ENCODE measurements at places on chromosomes 4 and X. TPM values are rescaled to one million over a fixed set of nuclear protein-coding genes. Genes with fewer than 3 reads are reported as not detected.

GRCh38 chr4:2273657-2274319 is 11.9 kb upstream of the MXD4 start:
- H3K27ac ChIP-seq: no peak overlapping the region
- DNase-seq: no peak
- no peak overlapping the region for H3K4me3 ChIP-seq
- H3K27me3 ChIP-seq: no peaks in the 10 kb centered on the region
- H3K36me3 ChIP-seq: no peaks in the 10 kb centered on the region

GRCh38 chr4:45033676-45034419 is 307.5 kb upstream of the GNPDA2 start:
- H3K4me3 ChIP-seq: no peak overlapping the region
- DNase-seq: no peak
- no peaks in the 10 kb centered on the region for H3K4me1 ChIP-seq
- no peak overlapping the region for H3K27ac ChIP-seq
- H3K36me3 ChIP-seq: no peaks in the 10 kb centered on the region
- no peaks in the 10 kb centered on the region for H3K27me3 ChIP-seq

The RADX gene
- not detected for total RNA-seq

- no peak overlapping the region for H3K27ac ChIP-seq
- peaks cover 4% of the 10 kb centered on the region for H3K4me1 ChIP-seq
- H3K27me3 ChIP-seq: no peaks in the 10 kb centered on the region
- H3K36me3 ChIP-seq: no peaks in the 10 kb centered on the region
- no peak overlapping the region for H3K4me3 ChIP-seq
These were observed 676.4 kb downstream of the PCDH18 start for GRCh38 chr4:136855886-136856285.

- no peaks in the 10 kb centered on the region for H3K27me3 ChIP-seq
- DNase-seq: peak; percentile 59
- H3K4me3 ChIP-seq: no peak overlapping the region
- H3K36me3 ChIP-seq: no peaks in the 10 kb centered on the region
These were observed 93.4 kb upstream of the MAMLD1 start for GRCh38 chrX:150269605-150270254.

The CSN1S1 gene
- total RNA-seq: not detected

The PYURF gene
- total RNA-seq: 69.1 TPM

GRCh38 chr4:69849297-69849696 is 10.6 kb downstream of the SULT1E1 start:
- peaks cover 8% of the 10 kb centered on the region for H3K4me1 ChIP-seq
- no peak overlapping the region for H3K27ac ChIP-seq
- DNase-seq: no peak
- H3K36me3 ChIP-seq: no peaks in the 10 kb centered on the region
- H3K27me3 ChIP-seq: peaks cover 17% of the 10 kb centered on the region

- peaks cover 8% of the 10 kb centered on the region for H3K36me3 ChIP-seq
- DNase-seq: no peak
- peaks cover 2% of the 10 kb centered on the region for H3K4me1 ChIP-seq
These were observed 101.3 kb downstream of the NYX start for GRCh38 chrX:41548411-41548810.

DNA sequence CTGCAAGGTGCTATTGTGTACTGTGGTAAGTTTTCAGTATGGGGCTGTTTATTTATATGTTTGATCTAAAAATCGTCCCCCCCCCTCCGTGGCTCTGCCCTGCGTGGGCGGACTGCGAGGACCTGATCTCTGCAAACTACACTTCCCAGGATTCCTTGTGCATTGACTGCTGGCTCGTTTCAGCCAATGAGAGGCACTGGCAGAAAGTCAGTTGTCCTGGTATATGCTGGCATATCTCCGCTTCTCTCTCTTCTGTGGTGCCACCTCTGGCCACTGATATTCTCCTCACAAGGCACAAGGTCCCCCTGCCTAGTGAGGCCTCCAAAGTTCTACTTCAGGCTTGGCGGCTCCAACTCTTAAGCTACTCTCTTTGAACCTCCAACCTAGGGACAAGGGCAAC is 168.8 kb upstream of the ZFP42 start:
- no peak for DNase-seq
- H3K36me3 ChIP-seq: no peaks in the 10 kb centered on the region
- H3K27me3 ChIP-seq: no peaks in the 10 kb centered on the region
- no peaks in the 10 kb centered on the region for H3K4me1 ChIP-seq
- H3K27ac ChIP-seq: no peak overlapping the region
- no peak overlapping the region for H3K4me3 ChIP-seq

The FGF2 gene
- total RNA-seq: 29.2 TPM

DNA sequence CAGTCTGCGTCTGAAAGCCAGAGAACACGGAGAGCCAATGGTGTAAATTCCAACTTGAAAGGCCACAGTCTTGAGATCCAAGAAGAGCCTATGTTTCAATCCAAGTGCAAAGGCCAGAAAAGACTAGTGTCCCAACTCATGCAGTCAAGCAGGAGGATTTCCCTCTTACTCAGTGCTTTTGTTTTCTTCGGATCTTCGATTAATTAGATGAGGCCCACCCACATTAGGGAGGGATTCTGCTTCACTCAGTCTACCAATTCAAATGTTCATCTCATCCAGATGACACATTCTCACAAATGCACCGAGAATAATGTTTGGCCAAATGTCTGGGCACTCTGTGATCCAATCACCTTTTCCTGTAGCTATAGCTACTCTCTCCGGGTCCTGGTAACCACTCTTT is 91.5 kb upstream of the S100G start:
- no peak overlapping the region for H3K4me3 ChIP-seq
- H3K4me1 ChIP-seq: no peaks in the 10 kb centered on the region
- H3K36me3 ChIP-seq: no peaks in the 10 kb centered on the region
- no peak for DNase-seq
- no peak overlapping the region for H3K27ac ChIP-seq

- H3K36me3 ChIP-seq: peaks cover 34% of the 10 kb centered on the region
- peaks cover 60% of the 10 kb centered on the region for H3K4me1 ChIP-seq
- H3K27me3 ChIP-seq: no peaks in the 10 kb centered on the region
- no peak overlapping the region for H3K4me3 ChIP-seq
These were observed 89.1 kb downstream of the ARHGAP10 start for GRCh38 chr4:147820975-147821374.

GRCh38 chr4:28378109-28378830 is 1517.6 kb downstream of the STIM2 start:
- H3K4me1 ChIP-seq: no peaks in the 10 kb centered on the region
- DNase-seq: no peak
- no peak overlapping the region for H3K4me3 ChIP-seq
- H3K27me3 ChIP-seq: no peaks in the 10 kb centered on the region

- no peaks in the 10 kb centered on the region for H3K36me3 ChIP-seq
- no peaks in the 10 kb centered on the region for H3K4me1 ChIP-seq
- no peak overlapping the region for H3K4me3 ChIP-seq
- H3K27me3 ChIP-seq: peaks cover 6% of the 10 kb centered on the region
These were observed 382.7 kb downstream of the UNC5C start for GRCh38 chr4:95165926-95166524.

All from osteocyte (in vitro differentiated cells).